Lung (tissue), 17 donors: ENCODE measurements at places on chromosomes 7 and 10. TPM values are rescaled to one million over a fixed set of nuclear protein-coding genes. Genes with fewer than 3 reads are reported as not detected.

Gene ZNF239
- total RNA-seq = 3.5 TPM

Gene GBX1
- total RNA-seq = not detected

Gene GRID2IP
- 0.77 TPM for total RNA-seq

Gene PNLIPRP1
- not detected for total RNA-seq

Gene GIMAP4
- total RNA-seq = 49.0 TPM

Gene HYAL4
- not detected for total RNA-seq

GRCh38 chr7:73734619-73735527 is 3.7 kb downstream of the ABHD11 start:
- peak; percentile 49 for DNase-seq
- peaks cover 9% of the 10 kb centered on the region for H3K4me1 ChIP-seq
- H3K4me3 ChIP-seq = no peak overlapping the region
- peaks cover 11% of the 10 kb centered on the region for H3K36me3 ChIP-seq
- H3K27ac ChIP-seq = peak overlapping the region; percentile 88

DNA sequence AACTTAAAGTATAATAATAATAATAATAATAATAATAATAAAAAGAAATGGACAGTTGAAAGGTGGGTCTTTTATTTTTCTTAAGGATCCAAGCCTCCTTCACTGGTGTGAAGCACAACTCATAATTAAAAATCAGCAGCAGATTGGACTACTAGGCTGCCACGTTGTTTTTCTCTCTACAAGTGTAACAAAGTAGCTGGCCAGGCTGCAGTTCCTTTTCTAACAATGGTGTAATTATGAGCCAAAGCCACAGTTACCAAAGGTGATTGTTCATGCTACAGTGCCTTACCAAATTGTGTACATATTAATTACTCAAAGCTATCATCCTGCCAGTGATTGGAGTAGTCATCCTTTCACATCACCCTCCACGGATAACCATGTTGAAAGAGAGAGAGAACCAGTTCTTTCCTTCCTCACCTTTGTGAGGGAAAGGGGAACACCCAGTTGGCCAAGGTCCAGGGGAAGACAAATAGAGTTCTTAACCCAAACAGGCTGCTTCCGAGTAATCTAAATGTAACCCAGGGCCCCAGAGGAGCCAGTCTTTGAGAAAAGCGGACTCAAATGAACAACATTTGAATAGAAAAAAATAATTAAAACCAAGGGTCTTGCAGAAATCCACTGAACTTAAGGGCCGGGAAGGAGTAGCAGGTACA is 86.3 kb upstream of the NPS start:
- H3K4me3 ChIP-seq = no peak overlapping the region
- no peak overlapping the region for H3K27ac ChIP-seq
- DNase-seq = peak; percentile 33
- no peaks in the 10 kb centered on the region for H3K4me1 ChIP-seq
- no peaks in the 10 kb centered on the region for H3K36me3 ChIP-seq
- no peaks in the 10 kb centered on the region for H3K27me3 ChIP-seq
